Glutamatergic neuron (in vitro differentiated cells): ENCODE measurements at places on chromosomes 5 and 9.
A peak's percentile ranks its signal among the peaks of the same experiment; 100 is the strongest.

- peak; percentile 25 for DNase-seq
These were observed 1.0 kb upstream of the RXRA start for GRCh38 chr9:134325096-134325812.

- no peak for DNase-seq
These were observed 13.5 kb downstream of the SH3GLB2 start for GRCh38 chr9:129014608-129015007.

GRCh38 chr9:101167490-101168134 lies 139.1 kb downstream of the PLPPR1 start:
- no peak for DNase-seq

- DNase-seq = no peak
These were observed 4.5 kb downstream of the RNF208 start for GRCh38 chr9:137217276-137218211.

DNA sequence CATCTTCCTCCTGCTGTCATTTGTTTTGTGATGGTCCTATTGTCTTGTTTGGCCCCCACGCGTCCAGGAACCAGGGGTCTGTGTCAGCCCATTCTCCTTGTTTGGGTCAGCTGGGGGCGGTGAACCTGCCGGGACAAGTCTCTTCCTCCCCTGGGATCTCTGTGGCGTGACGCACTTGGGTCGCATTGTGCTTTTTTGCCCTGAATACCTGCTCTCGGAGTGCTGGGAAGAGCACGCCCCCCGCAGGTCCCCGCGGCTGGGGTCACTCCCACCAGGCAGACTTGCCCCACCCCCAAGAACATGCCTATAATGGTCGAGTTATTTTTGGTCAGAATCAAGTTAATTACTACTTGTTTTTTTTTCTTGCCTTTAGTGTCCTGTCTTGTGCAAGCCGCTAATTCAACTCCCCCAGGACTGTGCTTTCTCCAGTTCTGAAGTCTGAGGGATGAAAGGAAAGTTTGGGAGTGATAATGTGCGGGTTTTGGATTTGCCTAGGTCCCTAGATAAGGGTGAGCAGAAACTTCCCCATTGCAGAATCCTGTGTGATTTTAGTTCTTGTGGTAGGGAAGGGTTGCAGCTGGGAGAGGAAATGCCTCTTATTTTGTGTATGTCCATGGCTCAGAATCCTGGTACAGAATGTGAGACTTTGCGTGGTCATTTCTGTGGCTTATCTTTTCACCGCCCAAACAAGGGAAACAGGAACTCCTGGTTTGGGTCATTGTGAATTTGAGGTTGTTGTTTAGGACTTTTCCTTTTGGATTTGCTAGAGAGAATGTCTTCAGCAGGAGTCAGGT lies 789 bp downstream of the ACER2 start:
- no peak for DNase-seq

GRCh38 chr5:52502460-52502999 lies 285.2 kb upstream of the ITGA1 start:
- peak; percentile 31 for DNase-seq

- no peak for DNase-seq
These were observed 470 bp downstream of the BAG1 start for GRCh38 chr9:33264003-33264472.

DNA sequence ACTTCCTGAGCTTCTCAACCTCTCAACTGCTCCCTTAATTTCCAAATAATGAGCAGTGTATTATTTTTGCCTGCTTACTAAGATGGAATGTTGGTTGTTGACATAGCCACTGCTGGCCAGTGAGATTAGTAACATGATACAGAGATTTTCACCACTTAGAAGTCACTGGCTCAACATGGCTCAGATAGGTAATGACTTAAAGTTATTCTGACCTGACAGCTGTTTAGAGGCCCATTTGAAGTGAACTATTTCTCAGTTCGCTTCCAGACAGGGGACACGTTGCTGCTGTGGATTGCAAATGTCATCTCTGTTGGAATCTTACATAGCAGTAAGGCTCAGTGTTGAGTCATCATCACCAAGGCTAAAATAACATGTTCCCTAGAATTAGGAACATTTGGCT lies 490.2 kb downstream of the TLE4 start:
- DNase-seq = no peak

GRCh38 chr9:37026113-37026930 lies 7.7 kb downstream of the PAX5 start:
- peak; percentile 62 for DNase-seq

DNA sequence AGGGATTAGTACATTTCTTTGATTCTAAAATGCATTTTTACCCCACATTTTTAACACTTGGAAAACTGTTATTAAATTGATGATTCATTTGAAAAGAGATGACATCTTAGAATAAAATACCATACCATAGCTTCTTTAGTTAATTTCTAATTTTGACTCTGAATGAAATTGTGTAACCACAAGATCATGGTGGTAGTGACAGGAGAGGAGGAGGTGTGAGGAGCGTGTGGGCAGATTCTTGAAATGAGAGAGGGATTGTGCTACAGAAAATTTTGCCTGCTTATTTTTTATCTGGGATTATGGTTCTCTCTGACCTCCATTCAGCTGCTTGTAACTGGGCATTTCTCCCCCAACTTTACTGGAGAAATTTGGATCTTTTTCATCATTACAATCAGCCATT lies 173.3 kb upstream of the CLINT1 start:
- DNase-seq = no peak

DNA sequence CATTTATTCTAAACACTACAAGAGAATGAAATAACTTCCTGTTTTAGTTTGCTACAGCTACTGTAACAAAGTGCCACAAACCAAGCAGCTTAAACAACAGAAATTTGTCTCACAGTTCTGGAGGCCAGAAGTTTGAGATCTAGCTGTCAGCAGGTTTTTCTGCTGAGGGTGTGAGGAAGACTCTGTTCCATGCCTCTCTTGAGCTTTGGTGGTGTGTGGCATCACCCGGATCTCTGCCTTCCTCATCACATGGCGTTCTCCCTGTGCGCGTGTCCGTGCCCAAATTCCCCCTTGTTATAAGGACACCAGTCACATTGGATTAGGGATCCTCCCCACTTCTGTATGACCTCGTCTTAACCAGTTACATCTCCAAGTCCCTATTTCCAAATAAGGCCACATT lies 97.7 kb downstream of the CFAP95 start:
- no peak for DNase-seq
